ENCODE measurements at places on chromosomes 1 and 21.

- DNase-seq, result no peak
Observed at GRCh38 chr1:165619647-165620151, 11.3 kb upstream of the MGST3 start.

GRCh38 chr1:42043182-42043581 is 110.0 kb upstream of the GUCA2B start:
- no peak for DNase-seq

GRCh38 chr1:3283849-3284248 is 170.6 kb upstream of the ARHGEF16 start:
- peak; percentile 59 for DNase-seq

- no peak for DNase-seq
Observed at GRCh38 chr1:99814373-99814900, 35.7 kb upstream of the AGL start.

DNA sequence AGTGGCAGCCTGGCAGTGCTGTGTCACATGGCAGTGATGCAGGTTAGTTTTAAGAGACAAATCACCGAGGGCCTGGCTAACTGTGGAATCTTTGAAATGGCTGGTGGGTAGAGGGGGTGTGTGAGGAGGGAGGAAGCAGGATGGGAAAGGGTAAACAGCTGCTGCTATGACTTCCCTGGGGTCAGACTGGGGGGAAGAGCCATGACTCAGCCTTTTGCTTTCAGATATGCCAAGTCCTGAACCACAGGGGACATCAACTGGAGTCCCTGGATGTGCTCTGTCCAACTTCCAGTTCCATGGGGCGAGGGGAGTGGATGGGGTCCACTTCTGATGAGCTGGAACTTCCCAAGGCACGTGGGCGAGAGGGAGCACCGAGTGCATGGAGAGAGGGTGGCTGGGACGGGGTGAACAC is 121.1 kb upstream of the ADAR start:
- peak; percentile 45 for DNase-seq

GRCh38 chr21:15943009-15943666 is 213.4 kb downstream of the USP25 start:
- no peak for DNase-seq

DNA sequence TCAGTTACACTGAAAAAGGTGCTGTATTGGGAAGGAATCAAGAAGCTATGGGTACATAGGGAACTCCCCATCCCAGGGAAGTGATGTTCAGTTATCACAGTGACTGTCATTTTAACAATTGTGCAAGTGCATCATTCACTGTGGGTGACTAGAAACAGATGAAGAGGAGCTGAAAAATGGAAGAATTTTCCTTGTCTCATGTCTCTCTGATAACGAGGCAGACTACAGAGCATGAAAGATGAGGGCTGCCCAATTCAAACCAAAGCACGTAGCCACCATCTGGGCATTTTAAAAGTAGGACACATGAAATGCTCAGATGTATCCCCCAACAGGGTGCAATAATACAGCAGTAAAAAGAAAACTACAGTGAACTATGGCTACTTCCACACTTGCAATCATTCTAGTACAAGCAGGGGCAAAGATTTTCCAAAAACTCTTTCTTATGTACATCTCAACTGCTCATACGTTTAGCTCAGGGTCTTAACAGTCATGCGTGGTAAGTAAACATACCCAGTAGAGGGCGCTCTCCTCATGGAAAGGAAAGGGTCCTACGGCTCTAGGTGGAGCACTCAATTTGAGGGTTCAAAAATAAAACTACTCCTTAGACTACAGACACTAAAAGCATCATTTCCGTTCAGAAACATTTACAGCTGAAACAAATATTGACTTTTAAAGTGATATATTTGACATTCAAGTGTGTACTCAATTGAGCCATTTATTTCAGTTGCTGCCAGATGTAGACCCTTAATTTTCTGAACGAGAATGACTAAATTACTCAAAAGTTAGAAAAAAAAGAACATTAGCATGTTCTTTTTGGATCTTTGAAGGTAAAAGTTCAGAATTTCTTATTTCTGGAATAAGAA is 143.2 kb downstream of the KCTD3 start:
- peak; percentile 43 for DNase-seq

- DNase-seq, result no peak
Observed at GRCh38 chr21:38881131-38881530, 75.4 kb downstream of the ETS2 start.
